ENCODE measurements at places on chromosomes 1 and 21.

DNA sequence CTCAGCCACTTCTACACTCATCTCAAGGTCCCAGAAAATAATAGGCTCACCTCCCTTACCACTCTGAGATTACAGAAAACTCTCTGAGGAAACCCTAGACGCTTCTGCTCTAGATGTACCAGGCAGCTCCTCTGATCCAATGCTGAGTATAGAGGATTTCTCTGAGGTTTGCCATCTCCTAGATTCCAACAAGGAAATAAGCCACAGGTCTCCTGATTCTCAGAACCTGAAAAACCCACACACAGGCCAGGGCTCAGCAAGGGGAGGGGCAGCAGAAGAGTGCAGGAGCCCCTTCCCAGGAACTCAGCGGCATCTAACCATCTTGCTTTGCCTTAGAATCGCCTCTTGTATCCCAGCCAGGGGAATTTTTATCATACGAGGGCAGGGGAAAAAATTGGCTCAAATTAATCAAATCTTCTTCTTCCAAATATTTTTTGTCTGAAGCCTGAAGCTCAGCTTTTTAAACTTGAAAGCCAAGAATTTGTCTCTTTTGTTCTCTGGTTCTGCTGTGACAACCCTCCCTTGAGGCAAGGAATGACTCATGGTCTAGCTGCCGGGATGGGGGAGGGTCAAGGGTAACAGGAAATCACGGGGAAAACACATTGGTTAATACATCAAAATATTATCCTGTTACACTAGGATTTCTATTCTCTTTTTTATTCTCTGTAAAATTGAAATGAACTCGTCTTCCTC lies 30.8 kb downstream of the GORAB start:
- DNase-seq: no peak

- no peak for DNase-seq
Measured at GRCh38 chr1:21716169-21716568, 47.0 kb upstream of the RAP1GAP start.

- DNase-seq: no peak
Measured at GRCh38 chr1:47333922-47334764, 553 bp downstream of the CMPK1 start.

DNA sequence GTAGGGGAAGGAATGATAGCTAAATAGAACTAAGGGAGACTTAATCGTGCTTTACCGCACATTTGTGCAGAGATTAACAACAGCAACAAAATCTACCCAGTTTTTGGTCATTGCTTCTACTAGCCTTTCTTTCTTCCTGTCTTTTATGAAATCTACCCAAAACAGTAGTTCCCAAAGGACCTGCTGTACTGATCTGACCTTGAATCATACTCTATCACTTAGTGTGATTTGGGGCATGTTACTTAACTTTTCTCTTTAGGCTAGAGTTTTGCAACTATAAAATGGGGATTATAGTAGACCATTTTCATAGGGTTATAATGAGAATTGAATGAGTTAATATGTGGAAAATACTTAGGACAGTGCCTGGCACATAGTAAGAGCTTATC lies 30.5 kb upstream of the MACF1 start:
- DNase-seq: no peak

- no peak for DNase-seq
Measured at GRCh38 chr1:21867451-21867996, 55.5 kb downstream of the LDLRAD2 start.

DNA sequence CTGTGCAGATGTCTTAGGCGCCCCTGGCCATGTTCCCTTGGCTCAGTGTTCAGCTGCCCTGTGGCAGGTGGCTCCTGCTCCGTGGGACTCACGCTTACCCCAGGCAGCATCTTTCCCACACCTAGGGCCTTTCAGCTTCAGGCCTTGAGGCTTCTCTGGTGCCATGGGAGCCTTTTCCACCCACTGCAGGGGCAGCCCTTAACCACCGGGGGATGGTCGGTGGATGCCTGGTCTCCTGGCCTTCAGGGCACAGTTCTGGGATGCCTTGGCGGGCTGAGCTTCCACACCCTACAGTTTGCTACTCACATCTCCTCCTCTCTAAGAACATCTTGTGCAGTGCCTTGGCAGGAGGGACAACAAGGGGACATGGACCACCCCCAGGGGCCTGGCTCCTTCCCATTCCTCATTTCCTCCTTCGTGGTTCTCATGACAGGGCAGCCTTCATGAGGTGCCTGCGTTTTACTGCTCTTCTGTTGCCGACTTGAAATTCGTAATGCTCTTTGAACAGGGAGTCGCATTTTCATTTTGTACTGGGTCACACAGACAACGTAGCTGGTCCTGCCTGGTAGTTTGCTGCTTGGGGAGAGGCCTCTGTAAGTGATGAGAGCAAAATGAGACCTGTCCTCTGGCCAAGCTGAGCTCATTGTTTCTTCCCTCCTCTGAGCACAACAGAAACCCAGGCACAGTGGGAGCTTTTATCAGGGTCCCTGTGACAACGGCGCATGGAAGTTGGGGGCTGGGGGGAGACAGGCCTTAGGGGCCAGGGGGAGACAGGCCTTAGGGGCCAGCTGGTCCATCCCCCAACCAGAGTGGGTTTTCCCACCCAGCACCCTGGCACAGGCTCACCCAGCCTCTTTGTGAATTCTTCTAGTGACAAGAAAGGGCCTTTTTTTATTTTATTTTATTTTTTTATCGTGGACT lies 62.0 kb upstream of the NEK2 start:
- no peak for DNase-seq

DNA sequence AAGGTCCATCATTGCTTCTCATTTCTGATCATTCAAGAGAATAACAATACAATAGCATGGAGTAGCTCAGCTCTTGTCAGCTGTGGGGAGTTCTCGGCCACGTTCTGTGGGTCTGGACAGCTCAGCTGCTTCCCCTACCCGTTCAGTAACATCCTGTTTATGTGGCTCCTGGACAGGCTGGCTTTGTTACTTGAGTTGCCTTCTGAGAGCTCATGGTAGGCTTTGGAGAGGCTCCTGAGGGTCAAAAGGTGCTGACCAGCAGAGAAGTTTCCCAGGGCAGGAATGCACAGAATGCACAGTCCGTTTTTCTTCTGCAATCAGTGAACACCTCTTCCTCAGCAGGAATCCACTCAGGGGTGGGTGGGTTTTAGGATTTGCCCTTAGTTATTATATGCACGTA lies 36.0 kb downstream of the KAZN start:
- DNase-seq: no peak

DNA sequence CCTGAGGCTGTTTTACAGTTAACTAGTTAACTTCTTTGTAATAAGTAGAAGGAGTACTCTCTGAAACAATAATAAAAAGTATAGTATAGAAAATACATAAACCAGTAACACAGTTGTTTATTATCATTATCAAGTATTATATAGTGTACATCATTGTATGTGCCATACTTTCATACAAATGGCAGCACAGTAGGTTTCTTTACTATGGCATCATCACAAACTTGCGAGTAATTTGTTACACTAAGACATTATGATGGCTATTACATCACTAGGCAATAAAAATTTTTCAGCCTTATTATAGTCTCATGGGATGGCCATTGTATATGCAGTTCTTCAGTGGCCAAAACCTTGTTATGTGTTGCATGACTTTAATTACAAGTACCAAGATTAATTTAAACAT lies 1376.5 kb upstream of the ADGRL2 start:
- DNase-seq: no peak

- DNase-seq: no peak
Measured at GRCh38 chr1:57019236-57019839, 53.5 kb upstream of the C8B start.

GRCh38 chr1:227945891-227946623 lies 1.7 kb downstream of the WNT9A start:
- no peak for DNase-seq

DNA sequence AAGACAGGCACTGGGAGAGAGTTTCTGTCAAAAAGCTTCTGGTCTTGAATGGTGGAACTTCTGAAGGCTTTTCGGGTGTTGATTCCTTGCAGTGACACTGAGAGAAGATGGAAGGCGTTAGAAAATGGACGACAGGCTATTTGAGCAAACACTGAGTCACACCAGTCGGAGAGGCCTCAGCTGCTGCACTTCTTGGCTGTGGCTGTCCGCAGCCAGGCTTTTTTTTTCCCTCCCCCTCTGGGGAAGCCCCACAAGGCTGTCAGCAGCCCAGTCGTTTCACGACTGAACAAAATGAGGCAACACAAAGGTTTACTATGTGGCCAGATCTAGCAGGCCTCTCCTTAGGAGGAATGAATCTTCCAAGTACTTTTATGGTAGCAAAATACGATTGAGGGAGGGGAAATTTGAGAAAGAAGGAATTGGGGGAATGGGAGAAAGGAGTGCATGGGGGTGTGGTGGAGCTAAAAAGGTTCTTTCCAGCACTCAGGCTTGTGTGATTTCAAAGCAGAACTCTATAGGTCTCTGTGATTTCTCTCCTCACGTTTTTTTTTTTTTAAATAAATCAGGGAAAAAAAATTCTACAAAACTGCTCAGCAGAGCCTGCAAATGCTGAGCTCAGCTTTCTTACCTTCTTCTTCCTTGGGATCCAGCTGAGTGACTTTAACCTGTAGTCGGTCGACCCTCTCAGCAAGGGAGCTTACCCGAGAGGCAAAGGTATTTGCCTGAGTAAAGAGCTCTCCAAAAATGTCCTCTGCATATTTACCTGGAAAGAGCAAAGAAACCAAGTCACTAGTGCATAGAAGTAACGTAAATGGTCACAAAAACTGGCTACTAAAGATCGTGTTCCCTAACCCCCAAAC lies 26.1 kb downstream of the GPR3 start:
- DNase-seq: no peak

DNA sequence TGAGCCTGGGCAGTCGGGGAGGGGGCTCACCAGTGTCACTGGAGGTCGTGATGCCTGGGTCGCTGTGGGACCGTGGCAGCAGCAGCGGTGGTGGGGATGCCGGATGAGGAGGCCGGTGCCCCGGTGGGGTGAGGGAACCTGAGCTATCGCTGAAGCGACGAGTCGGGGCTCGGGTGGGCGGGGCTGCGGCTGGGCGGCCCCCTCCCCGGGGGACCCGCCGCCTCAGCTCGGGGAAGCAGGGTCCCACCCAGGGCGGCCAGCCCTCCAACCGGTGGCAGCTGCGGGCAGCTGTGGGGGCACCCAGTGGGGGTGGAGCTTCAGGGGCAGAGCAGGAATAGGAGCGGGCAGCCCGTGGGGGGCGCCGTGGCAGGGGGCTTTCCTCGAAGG lies 5.0 kb downstream of the ENTREP3 start:
- DNase-seq: no peak

- DNase-seq: peak; percentile 83
Measured at GRCh38 chr1:2548068-2548589, 8.0 kb upstream of the TNFRSF14 start.
